Prostate gland (tissue), 2 donors: ENCODE measurements at places on chromosomes 7 and 10. TPM values are rescaled to one million over a fixed set of nuclear protein-coding genes. Genes with fewer than 3 reads are reported as not detected.

- DNase-seq: peak; percentile 11
Observed at GRCh38 chr10:96846395-96846794, 14.3 kb downstream of the LCOR start.

DNA sequence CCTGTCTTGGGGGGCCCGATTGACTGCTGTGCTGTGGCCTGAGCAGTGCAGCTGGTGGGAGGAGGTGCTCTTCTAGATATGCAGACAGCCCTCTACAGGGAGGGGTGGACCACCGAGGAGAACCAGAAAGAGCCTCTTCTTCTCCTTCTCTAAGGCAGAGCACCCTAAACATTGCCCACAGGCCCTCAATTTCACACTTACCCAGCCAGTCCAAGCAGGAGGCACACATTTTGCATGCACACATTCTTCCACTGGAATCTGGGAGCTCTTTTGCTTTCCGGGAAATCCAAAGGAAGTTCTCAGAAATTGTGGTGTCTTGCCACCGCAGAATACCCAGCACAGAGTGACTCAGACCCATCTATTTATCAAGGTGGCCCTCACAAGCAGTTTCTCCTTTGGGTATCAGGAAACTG, 45.8 kb downstream of the EEPD1 start:
- no peak for DNase-seq

DNA sequence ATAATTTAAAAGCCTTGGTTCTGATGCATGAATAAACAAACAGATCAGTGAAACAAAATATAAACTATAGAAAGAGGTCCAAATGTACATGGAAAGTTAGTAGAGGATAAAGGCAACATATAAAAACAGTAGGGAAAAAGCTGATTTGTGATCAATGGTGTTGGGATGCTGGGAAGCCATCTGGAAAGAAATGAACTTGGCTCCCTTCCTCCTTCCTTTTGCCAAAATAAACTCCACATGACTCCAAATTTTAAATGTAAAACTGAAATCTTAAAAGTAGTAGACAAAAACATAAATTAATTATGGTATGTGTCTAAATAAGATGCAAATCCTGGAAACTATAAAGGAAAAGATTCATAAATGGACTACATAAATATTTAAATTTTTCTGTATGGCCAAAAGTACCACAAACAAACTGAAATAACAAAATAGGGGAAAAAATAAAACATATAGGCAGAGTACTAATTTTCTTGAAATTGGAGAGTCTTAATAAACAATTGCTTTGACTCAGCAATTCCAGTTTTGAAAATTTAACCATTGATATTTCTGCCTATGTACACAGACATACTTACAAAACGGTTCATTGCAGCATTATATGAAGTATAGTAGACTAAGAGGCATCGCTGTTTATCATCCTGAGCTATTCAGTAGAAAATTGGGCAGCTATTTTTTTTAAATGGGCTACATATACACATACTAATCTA, 77.0 kb upstream of the TRIM24 start:
- no peak for DNase-seq

GRCh38 chr10:101614663-101615524, 26.8 kb downstream of the DPCD start:
- DNase-seq: no peak

DNA sequence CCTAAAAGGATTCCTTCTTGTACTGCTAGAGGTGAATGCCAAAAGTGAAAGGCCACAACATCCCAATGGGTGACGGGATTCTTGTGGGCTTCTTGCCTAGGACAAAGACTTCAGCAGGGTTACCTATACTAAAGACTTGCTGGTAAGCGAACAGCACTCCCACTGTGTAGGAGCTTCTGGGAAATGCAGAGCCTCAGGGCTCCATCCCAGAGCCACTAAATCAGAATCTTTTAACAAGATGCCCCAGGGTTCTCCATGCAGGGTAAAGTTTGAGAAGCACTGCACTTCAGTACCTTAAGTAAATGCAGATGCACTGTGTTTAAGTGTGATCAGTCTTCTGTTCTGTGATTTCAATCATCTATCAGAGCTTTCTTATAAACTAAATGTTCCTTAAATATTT, 266.9 kb upstream of the KLF14 start:
- DNase-seq: no peak

DNA sequence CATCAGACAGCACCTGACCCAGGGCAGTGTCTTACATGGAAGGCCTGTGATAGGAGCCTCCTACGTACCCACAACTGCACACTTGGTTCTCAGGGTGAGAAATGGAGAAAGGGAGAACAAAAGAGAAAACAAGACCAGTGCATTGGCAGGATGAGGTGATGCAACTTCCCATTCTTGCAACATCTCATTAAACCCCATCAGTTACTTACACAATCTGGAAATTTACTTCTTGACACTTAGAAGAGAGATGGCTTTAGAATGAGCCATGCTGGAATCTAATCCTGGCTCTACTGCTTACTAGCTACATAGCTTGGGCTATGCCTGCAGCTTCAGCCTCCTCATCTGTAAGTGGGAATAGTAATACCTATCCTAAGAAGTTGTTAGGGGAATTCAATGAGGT, 391.7 kb downstream of the KCNMA1 start:
- DNase-seq: no peak

- no peak for DNase-seq
Observed at GRCh38 chr10:74502963-74503608, 323.3 kb upstream of the KAT6B start.

The SUN3 gene
- not detected for total RNA-seq

The GNGT1 gene
- total RNA-seq: not detected

The AKR1E2 gene
- total RNA-seq: 1.8 TPM
